ENCODE measurements at places on chromosomes 13 and 19.

DNA sequence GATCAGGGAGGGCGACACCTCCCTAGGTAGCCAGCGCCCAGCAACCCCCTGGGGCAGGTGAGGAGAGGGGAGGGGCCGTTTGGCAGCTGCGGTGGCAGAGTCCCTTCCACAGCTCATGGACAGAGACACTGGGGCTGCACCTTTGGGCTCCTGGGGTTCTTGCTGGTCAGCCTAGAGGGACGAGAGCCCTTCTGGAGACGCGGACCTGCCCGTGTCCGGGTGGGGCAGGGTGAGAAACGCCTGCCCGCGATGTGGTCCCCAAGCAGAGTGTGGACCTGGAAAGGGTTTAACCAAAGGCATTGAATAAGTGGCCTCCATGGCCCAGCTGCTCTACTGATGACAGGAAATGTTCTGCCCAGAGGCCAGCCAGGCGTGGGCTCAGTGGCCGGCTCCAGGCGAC is 38.3 kb downstream of the ADPRHL1 start:
- no peak overlapping the region for H3K4me3 ChIP-seq
- peaks cover 11% of the 10 kb centered on the region for H3K4me1 ChIP-seq
- no peak overlapping the region for H3K27ac ChIP-seq
- no peaks in the 10 kb centered on the region for H3K36me3 ChIP-seq
- no peaks in the 10 kb centered on the region for H3K27me3 ChIP-seq

- H3K27me3 ChIP-seq: peaks cover 3% of the 10 kb centered on the region
- no peak overlapping the region for H3K27ac ChIP-seq
- no peak for DNase-seq
- no peaks in the 10 kb centered on the region for H3K4me1 ChIP-seq
Observed at GRCh38 chr19:2714531-2715269, 6.5 kb downstream of the DIRAS1 start.

- H3K27me3 ChIP-seq: no peaks in the 10 kb centered on the region
- no peak overlapping the region for H3K4me3 ChIP-seq
Observed at GRCh38 chr13:77136902-77137420, 110.0 kb upstream of the FBXL3 start.

DNA sequence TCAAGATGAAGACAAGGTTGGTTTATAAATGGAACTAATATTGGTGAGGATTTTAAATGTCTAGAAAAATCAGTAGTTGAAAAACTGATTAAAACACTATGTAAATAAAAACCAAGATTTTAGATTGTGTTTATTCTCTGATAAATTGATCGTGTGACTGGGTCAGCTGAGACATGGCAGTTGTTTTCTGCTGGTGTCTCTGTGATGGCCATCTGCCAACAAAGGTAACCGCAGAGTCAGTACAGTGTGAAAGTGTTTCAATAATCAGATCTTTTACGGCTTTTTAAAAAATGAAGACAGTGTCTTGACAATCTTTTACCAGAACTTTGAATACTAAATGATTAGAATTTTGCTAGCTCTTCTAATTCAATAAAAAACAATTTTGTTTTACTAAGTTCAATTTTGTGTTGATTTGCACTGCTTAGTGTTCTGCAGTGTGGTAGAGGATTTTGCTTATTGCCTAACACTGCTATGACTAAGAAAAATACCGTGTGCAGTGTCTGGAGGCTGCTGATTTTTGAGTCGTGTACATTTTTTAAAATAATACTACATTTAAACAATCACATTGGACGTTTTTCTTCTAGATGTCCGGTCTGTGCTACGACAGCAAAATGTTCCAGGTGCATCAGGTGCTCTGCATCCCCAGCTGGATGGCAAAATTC is 32.7 kb upstream of the GPR183 start:
- DNase-seq: no peak
- H3K36me3 ChIP-seq: no peaks in the 10 kb centered on the region
- no peaks in the 10 kb centered on the region for H3K4me1 ChIP-seq

DNA sequence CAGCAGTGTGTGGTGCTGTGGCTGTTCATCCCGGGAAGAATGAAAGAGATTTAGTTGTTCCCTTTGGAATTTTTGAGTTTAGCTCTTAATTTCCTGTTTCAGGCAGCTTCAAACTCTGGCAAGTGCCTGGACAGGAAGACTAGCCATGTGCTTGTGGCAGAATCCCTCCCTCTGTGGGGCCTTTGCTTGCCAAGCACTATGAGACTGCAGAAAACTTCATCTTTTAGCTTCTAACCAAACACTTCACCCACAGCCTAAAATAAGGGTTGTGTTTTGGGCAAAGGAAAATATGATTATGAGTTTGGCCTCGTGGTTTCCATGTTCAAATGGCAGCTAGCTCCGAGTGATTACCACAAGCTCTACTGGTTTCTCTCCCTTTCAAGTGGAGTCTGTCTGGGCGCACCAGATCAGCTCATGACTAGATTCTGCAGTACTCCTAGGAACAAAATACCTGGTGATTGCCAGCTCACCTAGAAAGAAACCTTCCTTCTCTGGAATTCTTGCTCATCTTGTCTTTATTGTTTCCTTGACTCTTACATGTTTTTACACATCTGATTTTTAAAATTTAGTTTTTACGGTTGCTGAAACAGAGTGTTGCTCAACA is 707.5 kb downstream of the SLITRK6 start:
- DNase-seq: no peak
- H3K27me3 ChIP-seq: no peaks in the 10 kb centered on the region
- no peak overlapping the region for H3K4me3 ChIP-seq
- no peak overlapping the region for H3K27ac ChIP-seq
- H3K36me3 ChIP-seq: no peaks in the 10 kb centered on the region
- H3K4me1 ChIP-seq: no peaks in the 10 kb centered on the region

- no peak for DNase-seq
- no peaks in the 10 kb centered on the region for H3K27me3 ChIP-seq
- no peak overlapping the region for H3K4me3 ChIP-seq
- no peaks in the 10 kb centered on the region for H3K36me3 ChIP-seq
- H3K4me1 ChIP-seq: no peaks in the 10 kb centered on the region
- no peak overlapping the region for H3K27ac ChIP-seq
Observed at GRCh38 chr13:89455225-89455624, 1784.1 kb downstream of the SLITRK5 start.

GRCh38 chr13:99053636-99054233 is 75.9 kb upstream of the DOCK9 start:
- H3K4me3 ChIP-seq: no peak overlapping the region
- peaks cover 5% of the 10 kb centered on the region for H3K4me1 ChIP-seq
- no peak for DNase-seq
- H3K27ac ChIP-seq: no peak overlapping the region
- H3K27me3 ChIP-seq: no peaks in the 10 kb centered on the region
- H3K36me3 ChIP-seq: no peaks in the 10 kb centered on the region

GRCh38 chr19:13843104-13843921 is 33.6 kb upstream of the NANOS3 start:
- H3K27me3 ChIP-seq: no peaks in the 10 kb centered on the region
- no peaks in the 10 kb centered on the region for H3K36me3 ChIP-seq
- peak overlapping the region; percentile 18 for H3K4me3 ChIP-seq
- H3K4me1 ChIP-seq: peaks cover 69% of the 10 kb centered on the region

All from hepatocyte (in vitro differentiated cells).